ENCODE measurements at places on chromosomes 2 and 18.

- DNase-seq: no peak
These were observed 86.5 kb downstream of the ROCK2 start for GRCh38 chr2:11257964-11258363.

DNA sequence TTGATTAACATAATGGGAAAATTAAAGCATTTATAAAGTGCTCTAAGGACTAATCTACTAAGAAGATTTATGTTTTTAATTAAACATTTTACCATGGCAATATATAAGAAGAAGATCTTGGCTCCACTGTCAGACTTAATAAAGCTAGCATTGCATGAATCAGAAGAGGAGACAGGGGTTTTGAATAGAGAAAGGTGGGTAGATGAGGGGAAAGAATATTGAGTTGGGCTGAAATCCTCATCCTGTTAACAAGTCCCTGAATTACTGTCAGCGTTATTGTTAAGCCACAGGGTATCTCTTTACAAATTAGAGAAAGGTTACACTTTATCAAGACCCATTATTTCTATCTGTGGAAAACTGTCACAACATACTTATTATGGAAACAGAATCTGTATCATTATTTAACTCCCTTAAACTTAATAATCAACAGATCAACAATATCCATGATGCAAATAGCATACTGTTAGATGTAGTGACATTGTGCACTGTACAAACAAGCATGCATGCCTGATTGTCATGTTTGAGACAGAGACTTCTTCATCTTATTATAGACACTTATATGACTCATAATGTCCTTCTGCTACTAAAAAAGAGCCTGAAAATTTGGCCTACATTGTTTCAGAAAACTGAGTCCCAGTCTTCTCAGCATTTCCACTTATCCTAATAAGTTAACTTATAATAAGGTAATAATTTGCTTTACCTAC lies 304.1 kb downstream of the NRXN1 start:
- no peak for DNase-seq

- no peak for DNase-seq
These were observed 36.7 kb downstream of the TRABD2A start for GRCh38 chr2:84844141-84844540.

- DNase-seq: no peak
These were observed 208.5 kb upstream of the FN1 start for GRCh38 chr2:215644233-215644897.

- DNase-seq: no peak
These were observed 92.7 kb downstream of the CSRNP3 start for GRCh38 chr2:165562233-165562632.

GRCh38 chr2:34670482-34670881 lies 1071.4 kb upstream of the FAM98A start:
- DNase-seq: no peak

DNA sequence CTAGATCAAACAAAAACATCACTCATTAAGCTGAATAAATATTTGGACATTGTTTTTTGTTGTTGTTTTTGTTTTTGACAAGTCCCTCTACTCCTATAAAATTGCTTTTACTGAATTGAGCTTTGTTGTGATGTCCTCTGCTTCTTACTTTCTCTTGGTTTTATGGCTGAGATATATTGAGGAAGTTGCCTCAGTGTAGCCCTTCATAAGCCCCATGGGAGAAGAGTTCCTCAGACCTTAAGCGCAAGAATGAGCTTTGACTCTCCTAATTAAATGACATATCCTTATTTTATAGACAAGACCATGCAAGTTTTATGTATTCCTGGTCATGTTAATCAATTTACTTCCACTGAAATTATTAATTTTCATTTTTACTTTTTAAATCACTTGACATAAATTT lies 54.9 kb downstream of the CERKL start:
- no peak for DNase-seq

DNA sequence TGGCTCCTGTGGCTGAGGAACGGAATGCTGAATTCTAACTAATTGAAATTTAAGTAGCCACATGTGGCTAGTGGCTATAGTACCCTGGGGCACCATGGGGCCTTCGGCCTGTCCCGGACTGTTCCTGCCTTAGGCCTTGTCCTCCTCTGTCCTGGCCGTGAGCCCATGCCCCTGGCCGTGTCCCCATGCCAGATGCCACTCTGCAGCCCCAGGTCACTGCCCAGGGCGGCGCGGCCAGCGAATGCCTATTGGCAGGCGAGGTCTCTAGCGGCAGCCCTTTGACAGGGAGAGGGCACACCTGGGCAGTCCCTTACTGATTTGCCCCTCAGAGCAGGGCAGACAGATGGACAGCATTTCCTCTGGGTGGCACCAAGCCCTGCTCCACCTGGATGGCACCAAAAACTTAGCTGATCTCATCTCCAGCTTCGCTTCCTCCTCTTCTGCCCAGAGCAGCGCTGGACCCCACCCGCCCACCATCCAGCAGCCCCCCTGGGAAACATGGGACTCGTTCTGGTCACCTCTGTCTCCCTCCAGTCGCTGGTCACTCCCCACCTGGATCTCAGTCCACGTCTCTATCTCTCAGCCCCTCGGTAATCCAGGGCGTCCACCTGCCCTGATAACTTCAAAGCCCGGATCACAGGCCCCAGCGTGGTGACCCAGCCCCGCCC lies 1.1 kb upstream of the DGKD start:
- no peak for DNase-seq

DNA sequence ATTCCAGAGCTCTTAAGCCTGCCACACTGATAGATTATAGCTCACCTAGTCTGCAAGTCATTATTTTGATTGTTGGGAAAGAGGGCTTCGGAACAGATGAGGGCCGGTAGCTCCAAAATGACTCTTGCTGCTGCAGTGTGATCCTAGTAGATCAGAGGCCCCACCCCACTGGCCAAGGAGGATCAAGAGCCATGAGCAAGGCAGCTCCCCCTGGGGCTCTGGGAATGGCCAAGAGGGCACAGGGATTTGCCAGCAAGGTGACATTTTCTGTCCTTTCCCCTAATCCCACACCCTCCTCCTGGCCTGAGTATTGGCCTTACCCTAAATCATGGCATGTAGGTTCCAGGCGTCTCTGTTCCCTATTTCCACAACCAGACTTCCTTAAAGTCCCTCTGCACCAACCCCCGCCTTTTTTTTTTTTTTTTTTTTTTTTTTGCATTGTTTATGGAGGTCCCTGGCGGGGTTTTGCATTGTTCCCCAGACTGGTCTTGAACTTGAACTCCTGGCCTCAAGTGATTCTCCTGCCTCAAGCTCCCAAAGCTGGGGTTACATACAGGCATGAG lies 36.5 kb downstream of the EIF4E2 start:
- DNase-seq: no peak

- no peak for DNase-seq
These were observed 1.2 kb downstream of the TGOLN2 start for GRCh38 chr2:85326406-85327159.

GRCh38 chr2:58862244-58862643 lies 621.1 kb upstream of the FANCL start:
- no peak for DNase-seq

- no peak for DNase-seq
These were observed 97.9 kb upstream of the DLX2 start for GRCh38 chr2:172200495-172201085.

DNA sequence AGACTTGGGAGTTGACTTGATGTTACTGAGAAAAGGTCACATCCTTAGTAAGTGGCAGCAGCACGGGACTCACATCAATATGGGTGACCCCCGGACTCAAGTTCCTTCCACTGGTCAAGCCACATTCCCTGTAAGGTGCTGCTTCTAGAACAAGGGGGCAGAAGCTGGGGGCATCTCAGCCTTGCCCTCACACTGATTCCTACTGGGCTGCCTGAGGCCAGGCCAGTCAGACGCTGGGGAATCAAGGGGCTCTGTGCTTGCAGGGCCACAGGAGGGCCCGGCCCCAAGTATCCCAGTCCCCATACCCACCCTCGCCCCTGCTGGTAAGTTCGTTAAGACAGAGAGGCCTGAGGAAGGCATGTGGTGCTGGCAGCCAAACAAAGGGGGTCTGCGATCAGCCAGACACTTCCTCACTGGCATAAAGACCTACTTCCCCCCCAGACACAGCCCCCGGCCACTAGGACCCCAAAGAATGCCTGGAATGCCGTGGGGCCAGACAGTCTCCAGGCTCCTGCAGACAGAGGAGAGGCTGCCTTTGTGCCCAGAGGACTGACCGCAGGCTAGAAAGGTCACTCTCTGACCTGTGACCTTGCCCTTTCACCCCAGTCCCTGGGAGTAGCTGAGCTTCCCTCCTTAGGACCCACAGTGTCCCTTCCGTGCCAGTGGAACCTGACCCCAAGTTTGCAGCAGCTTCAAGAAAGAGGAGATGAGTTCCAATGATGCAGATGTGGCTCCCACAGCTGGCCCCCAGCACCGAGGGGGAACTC lies 83.6 kb downstream of the HS1BP3 start:
- DNase-seq: peak; percentile 48

DNA sequence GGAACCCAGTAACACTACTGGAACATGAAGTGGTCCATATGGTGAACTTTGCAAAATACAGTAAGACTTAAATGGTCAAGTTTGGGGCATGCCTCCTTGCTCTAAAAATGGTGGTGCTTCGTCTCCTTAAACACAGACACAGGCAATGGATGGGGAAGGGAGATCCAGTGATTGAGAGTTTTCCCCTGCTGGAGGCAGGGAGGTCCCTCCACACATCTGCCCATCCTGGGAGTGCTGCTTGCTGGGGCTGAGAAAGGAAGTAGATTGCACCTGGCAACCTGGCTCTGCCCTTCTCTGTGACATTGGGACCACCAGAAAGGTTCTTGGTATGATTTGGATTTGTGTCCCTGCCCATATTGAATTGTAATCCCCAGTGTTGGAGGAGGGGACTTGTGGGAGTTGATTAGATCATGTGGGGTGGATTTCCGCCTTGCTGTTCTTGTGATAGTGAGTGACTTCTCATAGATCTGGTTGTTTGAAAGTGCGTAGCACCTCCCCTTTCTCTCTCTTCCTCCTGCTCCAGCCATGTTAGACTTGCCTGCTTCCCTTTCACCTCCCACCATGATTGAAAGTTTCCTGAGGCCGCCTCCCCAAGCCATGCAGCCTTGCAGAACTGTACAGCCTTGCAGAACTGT lies 35.4 kb upstream of the SKOR2 start:
- DNase-seq: no peak

GRCh38 chr2:37564356-37564755 lies 107.1 kb downstream of the CDC42EP3 start:
- DNase-seq: no peak

- no peak for DNase-seq
These were observed 144.9 kb downstream of the SEPTIN10 start for GRCh38 chr2:109468893-109469292.

DNA sequence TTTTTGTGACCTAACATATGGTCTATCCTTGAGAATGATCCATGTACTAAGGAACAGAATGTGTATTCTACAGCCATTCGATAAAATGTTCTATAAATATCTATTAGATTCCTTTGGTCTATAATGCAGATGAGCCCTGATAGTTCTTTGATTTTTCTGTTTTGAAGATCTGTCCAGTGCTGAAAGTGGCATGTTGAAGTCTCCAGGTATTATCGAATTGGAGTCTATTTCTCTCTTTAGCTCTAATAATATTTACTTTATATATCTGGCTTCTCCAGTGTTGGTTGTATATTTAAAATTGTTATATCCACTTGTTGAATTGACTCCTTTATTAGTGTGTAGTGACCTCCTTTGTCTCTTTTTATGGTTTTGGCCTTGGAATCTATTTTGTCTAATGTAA lies 377.9 kb downstream of the ARL6IP6 start:
- DNase-seq: no peak

DNA sequence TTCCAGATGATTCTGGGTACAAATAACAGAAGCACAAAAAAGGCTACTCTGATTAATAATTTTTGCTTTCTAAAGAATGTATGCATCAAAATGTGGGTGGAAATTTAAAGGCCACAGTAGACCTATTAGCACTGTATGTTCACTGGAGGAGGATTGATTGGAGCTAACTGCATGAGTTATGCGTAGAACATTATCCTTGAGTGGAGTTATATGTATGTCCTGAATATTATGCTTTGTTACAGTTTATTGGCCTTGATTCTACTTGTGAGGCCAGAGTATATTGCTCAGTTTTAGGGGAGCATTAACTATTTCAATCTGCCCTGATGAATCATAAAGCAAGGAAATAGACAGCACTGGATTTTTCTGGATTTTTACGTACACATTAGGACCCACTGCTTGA lies 87.9 kb downstream of the CDCA7 start:
- no peak for DNase-seq

DNA sequence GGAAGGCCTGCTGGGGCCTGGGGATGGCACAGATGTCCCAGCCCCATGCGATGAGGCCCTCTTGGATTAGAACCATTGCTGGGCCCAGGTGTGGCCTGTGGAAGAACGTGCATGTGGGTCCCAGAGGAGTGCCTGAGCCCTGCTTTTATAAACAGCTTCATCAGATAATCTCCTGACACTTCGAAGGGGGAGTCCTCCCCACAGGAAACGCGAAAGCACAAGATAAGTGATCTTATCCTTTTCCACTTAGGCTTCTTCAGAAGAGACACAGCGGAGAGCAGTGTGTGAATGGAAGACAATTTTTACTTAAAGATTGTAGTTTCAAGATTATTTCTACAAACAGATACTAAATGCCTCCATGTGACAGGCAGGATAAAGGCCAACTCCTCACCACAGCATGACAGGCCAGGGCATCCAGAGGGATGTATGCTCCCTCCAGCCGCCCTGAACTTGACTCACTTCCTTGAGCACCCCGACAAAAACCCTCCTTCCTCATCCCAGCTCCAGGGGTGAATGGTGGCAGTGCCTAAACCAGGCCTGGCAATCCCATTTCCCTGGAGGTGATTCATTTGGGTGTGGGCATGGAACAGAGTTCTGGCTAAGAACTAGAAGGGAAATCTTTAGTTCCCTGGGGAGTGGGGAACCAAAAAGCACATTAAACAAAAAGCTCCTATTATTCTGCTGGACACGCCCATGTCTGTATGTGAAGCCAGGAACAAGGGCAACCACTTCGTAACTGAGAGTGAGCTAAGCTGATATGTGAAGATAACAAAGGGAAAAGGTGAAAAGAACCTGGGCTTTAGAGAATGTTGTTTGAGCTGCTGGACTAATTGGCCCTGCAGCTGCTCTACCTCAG lies 56.2 kb upstream of the TMEM163 start:
- DNase-seq: no peak

GRCh38 chr2:193690572-193690971 lies 1495.8 kb upstream of the TMEFF2 start:
- DNase-seq: no peak

DNA sequence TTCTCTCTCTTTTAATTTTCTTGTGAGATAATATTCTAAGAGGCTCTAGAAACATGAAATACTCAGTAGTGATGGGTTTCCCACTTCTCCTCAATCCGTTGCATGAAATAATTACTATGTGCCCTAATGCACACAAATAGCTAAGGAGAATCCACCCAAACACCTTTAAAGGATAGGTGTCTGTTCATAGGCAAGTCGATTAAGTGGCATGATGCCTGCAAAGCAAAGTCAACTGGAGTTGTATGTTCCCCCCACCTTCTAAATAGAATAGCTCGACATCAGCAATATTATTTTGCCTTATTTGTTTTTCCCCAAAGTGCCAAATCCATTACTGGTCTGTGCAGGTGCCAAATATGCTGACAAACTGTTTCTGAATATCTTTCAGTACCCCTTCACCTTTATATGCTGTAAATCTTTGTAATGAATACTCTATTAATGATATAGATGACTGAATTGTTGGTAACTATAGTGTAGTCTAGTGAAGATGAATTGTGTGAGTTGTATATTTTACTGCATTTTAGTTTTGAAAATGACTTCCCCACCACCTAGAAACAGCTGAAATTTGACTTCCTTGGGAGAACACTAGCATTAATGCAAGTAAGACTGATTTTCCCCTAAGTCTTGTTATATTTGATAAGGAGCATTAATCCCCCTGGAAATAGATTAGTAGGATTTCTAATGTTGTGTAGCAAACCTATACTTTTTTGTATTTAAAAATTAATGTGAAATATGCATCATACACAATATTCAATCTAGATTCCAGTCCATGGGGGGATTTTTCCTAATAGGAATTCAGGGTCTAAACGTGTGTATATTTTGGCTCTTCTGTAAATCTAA lies 9.0 kb downstream of the TBR1 start:
- DNase-seq: no peak

Measured in posterior cingulate gyrus (tissue), 11 donors.